ENCODE measurements at places on chromosomes 3 and 15. TPM values are rescaled to one million over a fixed set of nuclear protein-coding genes. Genes with fewer than 3 reads are reported as not detected.

The SLC22A14 gene
- 0.15 TPM for polyA plus RNA-seq

DNA sequence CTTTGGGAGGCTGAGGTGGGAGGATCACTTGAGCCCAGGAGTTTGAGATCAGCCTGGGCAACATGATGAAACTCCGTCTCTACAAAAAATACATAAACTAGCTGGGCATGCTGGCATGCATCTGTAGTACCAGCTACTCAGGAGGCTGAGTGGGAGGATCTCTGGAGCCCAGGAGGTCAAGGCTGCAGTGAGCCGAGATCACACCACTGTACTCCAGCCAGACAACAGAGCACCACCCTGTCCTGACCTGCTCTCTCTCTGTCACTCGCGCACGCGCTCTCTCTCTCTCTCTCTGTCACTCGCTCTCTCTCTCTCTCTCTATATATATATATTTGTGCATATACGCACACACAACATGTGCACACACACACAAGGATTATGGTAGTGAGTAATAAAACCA is 61.8 kb downstream of the IL16 start:
- DNase-seq, result no peak

GRCh38 chr3:37608061-37608702 is 253.5 kb upstream of the CTDSPL start:
- no peak for DNase-seq

The GOLGA8S gene
- 0.01 TPM for polyA plus RNA-seq

The NOX5 gene
- polyA plus RNA-seq, result 0.86 TPM

GRCh38 chr3:8239718-8240695 is 261.6 kb upstream of the LMCD1 start:
- DNase-seq, result no peak

DNA sequence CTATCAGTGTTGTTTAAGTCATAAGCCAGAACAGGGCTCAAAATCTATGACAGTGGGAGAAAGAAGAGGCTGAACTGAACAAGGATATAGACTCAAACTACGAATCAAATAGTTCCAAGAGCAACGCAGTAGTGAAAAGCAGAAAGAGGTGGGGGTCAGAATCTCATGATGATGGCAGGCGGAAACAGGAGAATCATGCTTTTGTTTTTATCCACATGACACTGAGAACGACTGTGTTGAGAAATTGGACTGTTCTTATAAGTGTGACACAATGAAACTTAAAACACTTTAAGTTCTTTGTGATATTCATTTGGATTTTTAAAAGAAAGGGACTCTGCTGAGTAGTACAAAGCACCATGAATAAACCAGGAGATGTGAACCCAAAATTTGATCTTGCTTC is 309.4 kb downstream of the ULK4 start:
- no peak for DNase-seq

- DNase-seq, result no peak
Observed at GRCh38 chr3:111473550-111473949, 68.4 kb upstream of the CD96 start.

- no peak for DNase-seq
Observed at GRCh38 chr3:52015438-52016228, 19.9 kb upstream of the RPL29 start.

DNA sequence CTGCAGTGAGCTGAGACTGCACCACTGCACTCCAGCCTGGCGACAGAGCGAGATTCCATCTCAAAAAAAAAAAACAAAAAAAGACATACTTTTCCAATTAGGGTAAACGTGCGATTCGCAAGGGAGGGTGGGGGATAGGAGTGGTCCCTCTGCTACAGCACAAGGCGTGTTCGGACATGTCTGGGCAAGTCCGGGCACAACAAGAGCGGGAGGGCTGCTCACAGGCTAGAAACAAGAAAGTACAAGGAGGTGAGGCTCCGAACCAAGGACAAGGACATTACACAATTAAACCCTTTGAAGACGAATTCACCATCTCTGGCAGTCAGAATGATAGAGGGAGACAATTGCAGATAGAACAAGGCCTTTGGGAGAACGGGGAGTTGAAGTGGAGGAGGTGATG is 32.2 kb upstream of the BCL2A1 start:
- DNase-seq, result no peak

The TM4SF1 gene
- 37.5 TPM for polyA plus RNA-seq

GRCh38 chr3:24591661-24592555 is 97.3 kb upstream of the THRB start:
- peak; percentile 18 for DNase-seq

GRCh38 chr3:196775938-196776337 is 36.3 kb downstream of the PAK2 start:
- no peak for DNase-seq

Data from BJ (cell line).